Activated CD4-positive, alpha-beta T cell treated with anti-CD3 and anti-CD28 coated beads, Interleukin-2, Interleukin-4, amounts not matched to agents 100 ng/mL and 50 ng/mL, durations not matched to agents 16 hours and 8 hours (primary cell): ENCODE measurements at places on chromosomes 12 and 14.

GRCh38 chr14:73795974-73796373 is 55.7 kb upstream of the PTGR2 start:
- DNase-seq: no peak

DNA sequence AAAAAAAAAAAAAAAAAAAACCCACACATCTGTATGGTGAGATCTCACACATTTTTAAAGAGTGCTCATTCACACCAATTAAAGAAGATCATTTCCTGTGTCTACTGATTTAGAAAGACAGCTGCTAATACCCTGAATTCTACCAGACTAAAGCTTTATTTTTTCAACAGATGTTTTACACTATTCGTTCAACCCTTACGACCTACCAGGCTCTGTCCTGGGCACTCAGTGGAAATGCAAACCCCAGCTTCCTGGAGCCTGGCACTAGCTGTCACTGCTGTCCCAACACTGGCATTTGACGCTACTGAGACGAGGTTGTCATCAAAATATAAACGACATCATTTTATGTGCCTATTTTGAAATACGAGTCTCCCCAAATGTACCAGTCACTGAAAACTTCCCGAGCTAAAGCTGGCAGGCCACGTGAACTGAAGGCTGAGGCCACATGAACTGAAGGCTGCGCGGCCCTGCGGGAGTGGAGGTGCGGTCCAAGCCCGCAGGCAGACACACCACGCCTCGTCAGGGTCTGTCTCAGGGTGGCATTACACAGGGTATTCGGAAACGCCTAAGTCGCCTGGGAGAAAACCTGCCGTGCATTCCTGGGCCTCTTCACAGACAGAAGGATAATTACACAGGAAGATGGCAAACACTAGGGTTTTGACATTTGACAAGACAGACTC is 27.2 kb downstream of the SLC15A4 start:
- no peak for DNase-seq

DNA sequence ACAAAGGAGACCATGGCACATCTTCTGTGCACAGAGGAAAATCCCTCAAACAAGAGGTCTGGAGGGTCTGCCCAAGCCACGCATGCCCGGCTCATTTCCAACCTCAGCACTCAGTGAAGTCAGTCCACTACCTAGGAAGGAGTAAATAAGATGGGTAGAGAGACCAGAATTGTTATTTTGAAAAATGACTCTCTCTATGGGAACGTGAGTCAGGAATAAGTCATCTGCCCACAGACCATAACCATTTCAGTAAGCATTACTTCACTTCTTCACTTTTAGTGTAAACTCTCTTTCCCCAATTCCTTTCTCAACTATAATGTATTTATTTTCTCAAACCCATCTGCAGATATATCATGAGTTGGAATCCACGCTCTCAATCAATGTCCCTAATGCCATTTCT is 1039.9 kb upstream of the USP15 start:
- no peak for DNase-seq

GRCh38 chr14:82855912-82856391 is 1322.3 kb upstream of the SEL1L start:
- no peak for DNase-seq

DNA sequence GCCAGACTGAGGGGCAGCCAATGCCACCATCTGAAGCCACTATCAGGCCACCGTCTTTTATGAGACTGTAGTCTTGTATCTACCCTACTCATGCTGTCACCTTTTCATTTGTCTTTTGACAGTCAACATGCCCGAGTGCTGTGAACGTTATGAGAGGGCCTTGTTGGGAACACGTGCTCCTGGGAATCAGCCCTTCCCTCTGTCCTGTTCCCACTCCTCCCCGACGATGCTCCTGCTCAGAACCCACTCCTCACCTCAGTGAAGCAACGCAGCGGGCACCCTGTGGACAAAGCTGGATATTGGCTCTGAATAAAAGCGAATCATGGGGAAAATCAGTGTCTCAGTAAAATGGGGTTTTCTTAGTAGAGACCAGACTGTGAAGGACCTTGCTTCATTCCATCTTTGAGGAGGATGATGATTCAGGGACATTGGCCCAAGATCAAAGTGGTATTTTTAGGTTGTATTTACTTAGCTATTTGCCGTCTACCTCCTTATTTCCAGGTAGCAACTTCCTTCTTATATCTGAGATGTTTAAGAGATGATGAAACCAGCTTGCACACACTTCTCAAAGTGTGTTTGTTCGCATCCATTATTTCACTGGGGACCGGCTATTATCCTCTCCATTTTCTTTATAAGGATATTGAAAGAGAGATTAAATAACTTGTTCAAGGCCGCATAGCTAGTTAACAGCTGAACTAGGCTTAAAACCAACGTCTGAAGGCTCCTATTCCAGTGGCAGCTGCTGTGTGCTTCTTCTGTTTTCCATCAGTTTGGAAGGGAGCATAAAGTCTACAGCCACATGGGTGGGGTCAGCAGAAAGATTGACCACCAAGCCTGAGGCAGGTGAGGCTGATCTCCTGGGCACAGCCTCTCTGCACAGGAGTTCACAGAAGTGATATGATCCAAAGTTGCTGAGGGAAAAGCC is 43.9 kb upstream of the CTDSP2 start:
- no peak for DNase-seq

DNA sequence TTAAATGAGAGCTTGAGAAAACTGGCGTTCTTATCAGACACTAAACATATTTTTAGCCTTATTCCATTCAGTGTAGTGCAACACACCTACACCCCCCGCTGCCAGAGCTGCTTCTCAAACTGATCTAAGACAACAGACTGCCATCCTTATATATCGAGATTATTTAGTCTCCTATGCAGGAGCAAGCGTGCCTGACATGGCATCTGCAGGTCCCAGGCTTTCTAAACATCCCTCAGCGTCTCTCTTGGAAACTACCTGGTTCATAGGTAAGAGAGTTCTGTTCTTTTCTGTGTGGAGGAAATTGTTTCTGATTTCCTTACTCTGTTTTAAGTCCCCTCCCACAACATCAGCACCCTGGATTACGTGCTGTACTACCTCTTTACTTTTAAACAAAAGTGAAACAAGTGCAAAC is 117.1 kb upstream of the PTPRB start:
- DNase-seq: no peak
